ENCODE measurements at places on chromosomes 3 and 15.

- peak; percentile 58 for DNase-seq
These were observed 62.1 kb upstream of the XCR1 start for GRCh38 chr3:46089237-46090011.

DNA sequence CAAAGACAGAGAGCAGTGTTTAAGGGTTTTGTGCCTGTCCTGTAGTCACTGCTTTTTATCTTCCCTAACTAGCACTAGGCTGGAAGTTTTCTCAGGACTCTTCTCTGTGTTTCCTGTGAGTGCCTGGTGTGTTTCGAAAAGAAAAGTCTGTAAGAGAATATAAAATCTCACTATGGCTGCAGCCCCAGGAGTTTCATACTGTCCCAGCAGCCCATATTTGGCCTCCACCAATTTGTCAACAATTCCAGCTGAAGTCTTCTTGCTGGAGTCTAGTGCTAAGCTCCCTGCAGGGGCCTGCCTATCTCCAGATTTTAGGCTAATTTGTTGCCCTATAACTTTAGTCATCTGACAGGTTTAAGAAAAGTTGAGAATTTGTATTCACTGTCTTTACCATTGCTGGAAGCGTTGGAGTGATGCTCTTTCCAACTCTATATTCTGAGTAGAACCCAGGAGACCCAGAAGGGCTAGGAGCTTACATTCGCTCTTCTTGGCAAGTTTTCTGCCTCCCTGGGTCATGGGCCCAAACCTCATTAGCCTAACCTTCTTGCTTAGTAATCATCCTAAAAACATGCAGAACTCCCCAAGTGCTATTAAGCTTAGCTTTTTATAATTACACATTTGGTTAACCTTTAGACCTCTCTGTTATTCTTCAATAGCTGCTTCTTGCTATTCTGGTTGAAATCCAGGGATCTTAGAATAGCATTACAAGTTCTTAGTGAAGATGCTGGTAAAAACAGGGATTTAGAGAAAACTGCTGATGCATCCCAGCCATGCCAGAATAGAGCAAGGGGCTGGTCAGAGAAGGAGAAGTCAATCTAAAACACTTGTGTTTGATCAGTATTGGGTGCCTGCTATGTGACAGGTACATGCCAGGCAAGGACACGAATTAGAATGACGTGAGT is 283.1 kb downstream of the NEK10 start:
- no peak for DNase-seq

- DNase-seq = no peak
These were observed 331.0 kb upstream of the IL12A start for GRCh38 chr3:159657629-159658028.

GRCh38 chr3:11145888-11146287 is 8.4 kb upstream of the HRH1 start:
- no peak for DNase-seq

- peak; percentile 53 for DNase-seq
These were observed 92.6 kb upstream of the ZBTB20 start for GRCh38 chr3:115239717-115240116.

DNA sequence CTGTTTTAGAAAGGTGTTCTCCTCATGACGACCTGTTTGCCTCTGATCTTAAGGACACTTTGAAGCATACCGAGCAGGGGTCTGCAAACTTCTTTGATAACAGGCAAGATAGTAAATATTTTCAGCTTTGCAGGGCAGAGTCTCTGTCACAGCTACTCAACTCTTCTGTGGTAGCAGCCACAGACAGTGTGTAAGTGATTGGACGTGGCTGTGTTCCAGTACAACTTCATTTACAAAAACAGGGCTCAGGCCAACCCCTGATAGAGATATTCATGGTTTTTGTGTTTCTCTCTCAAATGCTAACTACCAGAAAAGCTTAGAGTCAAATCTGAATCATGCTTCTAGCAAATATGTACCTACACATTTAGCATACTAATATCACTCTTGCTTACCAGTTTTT is 51.5 kb downstream of the TGFBR2 start:
- DNase-seq = no peak

DNA sequence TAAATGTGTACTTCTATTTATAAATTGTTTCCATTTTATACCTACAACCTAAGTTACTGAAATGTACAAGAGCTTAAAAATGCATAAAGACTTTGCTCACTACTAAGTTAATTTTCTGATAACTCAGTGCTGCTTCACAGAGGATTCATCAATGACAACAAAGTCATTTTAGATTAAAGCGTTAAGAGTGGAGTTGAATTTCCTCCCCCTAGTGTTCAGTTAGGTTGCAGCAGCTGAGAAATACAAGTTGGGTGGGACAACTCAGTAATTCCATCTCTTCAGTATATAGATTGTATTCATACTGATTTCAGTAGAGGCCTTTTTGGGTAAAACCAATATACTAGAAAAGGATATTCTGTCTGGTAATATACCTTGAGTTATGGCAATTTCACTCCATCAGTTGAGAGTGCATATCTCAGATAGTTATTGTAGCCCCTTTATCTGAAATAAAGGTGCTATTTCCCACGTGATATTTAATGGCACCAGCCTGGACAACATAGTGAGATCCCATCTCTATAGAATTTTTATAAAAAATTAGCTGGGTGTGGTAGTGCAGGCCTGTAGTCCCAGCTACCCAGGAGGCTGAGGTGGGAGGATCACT is 6.9 kb upstream of the RPL35A start:
- no peak for DNase-seq

- DNase-seq = no peak
These were observed 95.5 kb upstream of the NPHP3 start for GRCh38 chr3:132817646-132818177.

DNA sequence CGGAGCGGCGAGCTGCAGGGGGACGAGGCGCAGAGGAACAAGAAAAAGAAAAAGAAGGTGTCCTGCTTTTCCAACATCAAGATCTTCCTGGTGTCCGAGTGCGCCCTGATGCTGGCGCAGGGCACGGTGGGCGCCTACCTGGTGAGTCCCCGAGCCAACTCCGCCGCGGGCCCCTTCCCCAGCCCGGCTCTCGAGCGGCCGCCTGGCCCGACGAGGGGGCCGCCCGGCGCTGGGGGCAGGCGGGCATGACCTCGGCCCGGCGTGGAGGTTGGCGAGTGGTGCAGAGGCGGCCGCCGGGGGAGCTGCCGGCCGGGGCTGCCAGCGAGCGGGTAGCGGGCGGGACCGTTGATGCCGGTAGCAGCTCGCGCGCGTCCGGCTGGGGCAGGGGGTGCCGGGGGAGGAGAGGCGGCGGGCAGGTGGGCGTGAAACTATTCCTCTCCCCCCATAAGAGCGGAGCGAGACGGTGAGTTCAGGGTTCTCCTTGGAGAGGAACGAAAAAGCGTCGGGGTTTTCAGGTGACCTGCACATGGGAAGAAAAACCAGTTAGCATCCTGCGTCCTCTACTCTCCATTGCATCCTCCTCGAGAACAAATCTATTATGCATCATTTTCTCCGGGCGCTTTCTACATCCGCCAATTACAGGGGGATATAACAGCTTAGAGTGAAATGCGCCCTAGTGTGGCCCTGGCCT is 585 bp downstream of the SLCO3A1 start:
- DNase-seq = peak; percentile 68

- no peak for DNase-seq
These were observed 5.3 kb downstream of the SEMA3G start for GRCh38 chr3:52439426-52440248.

- DNase-seq = no peak
These were observed 1.7 kb upstream of the RBP2 start for GRCh38 chr3:139477710-139478640.

GRCh38 chr3:195895861-195896360 is 12.4 kb downstream of the TNK2 start:
- peak; percentile 91 for DNase-seq

All from psoas muscle (tissue), 8 donors.